ENCODE measurements at places on chromosomes 2 and 18.

- DNase-seq = no peak
These were observed 158.0 kb upstream of the RBMS1 start for GRCh38 chr2:160651416-160652200.

- no peak for DNase-seq
These were observed 48.8 kb downstream of the SPP2 start for GRCh38 chr2:234099266-234099665.

DNA sequence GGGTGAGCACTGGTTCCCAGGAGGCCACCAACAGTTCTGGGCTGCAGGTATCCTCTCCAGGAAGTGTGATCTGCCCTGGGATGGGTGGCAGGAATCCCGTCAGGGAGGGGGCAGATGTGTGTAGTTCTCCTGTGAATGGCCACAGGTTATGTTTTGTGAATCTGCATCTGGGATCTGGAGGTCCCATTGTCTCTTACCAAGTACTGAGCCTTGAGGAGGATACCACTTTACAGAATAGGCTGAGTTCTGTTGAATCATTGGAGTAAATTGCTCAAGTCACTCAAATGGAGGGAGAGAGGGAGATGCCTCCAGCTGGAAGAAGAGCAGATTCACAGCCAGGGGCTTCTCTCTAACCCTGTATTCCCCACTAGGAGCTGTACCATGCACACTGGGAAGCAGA is 168.2 kb downstream of the ANKRD30B start:
- no peak for DNase-seq

DNA sequence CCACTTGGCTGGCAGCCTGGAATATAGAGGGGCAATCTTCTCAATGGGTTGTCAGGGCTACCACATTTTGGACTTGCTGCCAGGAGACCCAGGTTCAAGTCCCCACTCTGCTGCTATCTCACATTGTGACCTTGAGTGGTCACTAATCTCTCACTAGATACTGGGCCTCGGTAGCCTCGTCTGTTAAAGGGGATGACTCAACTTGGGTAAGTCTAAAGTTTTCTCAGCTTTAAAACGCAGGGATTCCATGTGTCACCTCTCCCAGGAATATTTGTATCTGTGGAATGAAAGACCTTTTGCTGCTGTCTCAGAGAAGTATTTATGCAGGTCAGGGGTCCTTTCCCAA is 86.3 kb downstream of the SEMA4F start:
- no peak for DNase-seq

DNA sequence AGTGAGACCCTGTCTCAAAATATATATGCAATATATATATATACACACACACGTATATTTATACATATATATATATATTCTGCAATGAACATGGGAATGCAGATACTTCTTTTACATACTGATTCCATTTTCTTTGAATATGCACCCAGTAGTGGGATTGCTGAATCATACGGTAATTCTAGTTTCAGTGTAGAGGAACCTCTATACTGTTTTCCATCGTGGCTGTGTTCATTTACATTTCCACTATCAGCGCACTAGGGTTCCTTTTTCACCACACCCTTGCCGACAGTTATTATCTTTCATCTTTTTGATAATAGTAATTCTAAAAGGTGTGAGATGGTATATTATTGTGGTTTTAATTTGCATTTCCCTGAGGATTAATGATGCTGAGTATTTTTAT is 52.3 kb upstream of the SLC39A10 start:
- DNase-seq = no peak

GRCh38 chr18:5058768-5059695 is 138.0 kb downstream of the AKAIN1 start:
- DNase-seq = no peak

DNA sequence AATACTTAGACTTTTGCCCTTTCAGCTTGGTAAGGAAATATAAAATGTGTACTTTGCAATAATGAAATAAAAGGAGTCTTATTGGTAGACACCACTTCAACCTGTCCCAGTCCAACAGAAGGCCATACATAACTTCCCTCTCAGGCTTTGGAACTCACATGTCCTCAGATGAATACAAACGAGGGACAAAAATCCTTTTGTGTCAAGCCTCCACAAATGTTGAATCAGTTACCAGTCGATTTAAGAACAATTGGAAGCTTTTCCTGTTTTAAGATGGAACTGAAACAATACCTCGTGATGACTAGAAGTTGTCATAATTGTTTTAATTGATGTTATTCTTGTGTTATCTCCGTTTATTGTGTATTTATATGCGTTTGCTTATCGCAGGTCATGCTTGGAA is 385.1 kb upstream of the POU3F3 start:
- no peak for DNase-seq

GRCh38 chr2:238379096-238379810 is 47.5 kb upstream of the ASB1 start:
- no peak for DNase-seq

DNA sequence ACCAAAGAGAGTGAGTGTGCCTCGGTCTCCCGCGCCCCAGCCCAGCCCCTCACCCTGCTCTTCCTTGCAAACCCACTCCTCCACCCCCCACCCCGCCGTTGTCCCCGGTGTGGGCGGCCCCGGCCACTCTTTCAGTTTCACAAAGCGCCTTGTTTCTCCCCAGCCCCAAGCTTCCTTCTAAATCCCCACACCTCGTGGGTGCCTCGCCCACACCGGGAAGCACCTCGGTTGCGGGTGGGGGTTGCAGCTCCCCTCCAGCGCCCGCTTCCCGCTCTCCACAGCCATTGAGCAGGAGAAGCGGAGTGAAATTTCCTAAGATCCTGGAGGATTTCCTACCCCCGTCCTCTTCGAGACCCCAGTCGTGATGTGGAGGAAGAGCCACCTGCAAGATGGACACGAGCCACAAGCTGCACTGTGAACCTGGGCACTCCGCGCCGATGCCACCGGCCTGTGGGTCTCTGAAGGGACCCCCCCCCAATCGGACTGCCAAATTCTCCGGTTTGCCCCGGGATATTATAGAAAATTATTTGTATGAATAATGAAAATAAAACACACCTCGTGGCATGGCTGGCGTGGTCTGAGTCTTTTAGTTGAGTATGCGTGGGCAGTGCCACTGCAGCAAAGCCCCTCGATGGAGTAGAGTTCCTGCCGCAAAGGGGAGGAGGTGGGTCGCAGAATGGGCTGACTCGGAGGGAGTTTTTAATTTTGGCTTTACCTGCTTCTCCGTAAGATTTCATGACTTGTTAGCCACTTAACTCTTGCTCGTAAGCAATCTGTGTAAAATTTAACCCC is 848 bp downstream of the TMSB10 start:
- no peak for DNase-seq

DNA sequence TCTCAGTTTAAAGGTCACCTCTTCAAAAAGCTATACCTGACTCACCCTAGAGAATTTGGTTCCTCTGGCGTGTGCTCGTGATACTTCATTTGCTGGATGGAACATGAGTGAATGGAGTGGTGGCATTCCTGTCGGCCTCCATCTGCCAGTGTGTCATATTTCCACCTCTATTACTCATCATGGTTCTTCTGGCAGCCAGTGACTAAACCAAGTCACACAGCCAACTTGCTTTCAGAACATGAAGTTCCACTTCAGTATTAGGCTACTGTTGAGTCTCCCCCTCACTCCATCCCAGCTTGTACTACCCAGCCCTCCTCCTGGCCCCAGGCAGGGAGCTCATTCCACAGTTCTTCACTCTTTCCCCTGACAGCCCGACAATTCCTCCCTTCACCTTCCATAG is 169.8 kb downstream of the MREG start:
- no peak for DNase-seq

GRCh38 chr18:23210526-23210925 is 75.2 kb downstream of the CABLES1 start:
- no peak for DNase-seq

- no peak for DNase-seq
These were observed 580.0 kb downstream of the RNF144A start for GRCh38 chr2:7497178-7497577.
